Fibroblast of skin of left biceps (primary cell): ENCODE measurements at places on chromosomes 11 and 22.

DNA sequence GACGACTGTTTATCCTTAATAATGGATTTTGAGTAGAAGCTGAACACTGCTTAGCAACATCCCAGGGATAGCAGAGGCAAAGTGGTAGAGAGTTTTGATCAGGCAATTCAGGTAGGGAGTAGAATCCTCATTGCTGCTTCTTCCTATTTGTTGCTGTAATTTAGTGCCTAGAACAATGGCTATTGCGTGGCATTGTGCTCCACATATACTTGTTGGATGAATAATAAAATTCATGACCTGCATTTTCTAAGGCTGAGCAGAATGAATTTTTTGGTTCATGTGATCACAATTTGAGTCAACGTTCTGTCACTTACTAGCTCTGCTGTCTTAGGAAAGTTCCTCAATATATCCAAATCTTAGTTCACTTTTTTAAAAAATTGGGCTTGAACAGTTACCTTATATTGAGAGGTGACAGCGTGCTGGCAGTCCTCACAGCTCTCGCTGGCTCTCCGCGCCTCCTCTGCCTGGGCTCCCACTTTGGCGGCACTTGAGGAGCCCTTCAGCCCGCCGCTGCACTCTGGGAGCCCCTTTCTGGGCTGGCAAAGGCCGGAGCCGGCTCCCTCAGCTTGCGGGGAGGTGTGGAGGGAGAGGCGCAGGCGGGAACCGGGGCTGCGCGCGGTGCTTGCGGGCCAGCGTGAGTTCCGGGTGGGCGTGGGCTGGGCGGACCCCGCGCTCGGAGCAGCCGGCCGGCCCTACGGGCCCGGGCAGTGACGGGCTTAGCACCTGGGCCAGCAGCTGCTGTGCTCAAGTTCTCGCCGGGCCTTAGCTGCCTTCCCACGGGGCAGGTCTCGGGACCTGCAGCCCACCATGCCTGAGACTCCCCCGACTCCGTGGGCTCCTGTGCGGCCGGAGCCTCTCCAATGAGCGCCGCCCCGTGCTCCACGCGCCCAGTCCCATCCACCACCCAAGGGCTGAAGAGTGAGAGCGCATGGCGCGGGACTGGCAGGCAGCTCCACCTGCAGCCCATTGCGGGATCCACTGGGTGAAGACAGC lies 350.6 kb downstream of the ETS1 start:
- no peak for DNase-seq

GRCh38 chr11:67662835-67663531 lies 11.4 kb downstream of the ALDH3B2 start:
- DNase-seq: no peak

GRCh38 chr22:46777609-46777970 lies 15.1 kb downstream of the TBC1D22A start:
- DNase-seq: no peak

GRCh38 chr11:100964435-100964834 lies 165.2 kb downstream of the PGR start:
- DNase-seq: peak; percentile 52

GRCh38 chr22:39122772-39123470 lies 25.9 kb downstream of the APOBEC3H start:
- no peak for DNase-seq
